Fibroblast of mammary gland (primary cell): ENCODE measurements at places on chromosomes 13 and 19.
A peak's percentile ranks its signal among the peaks of the same experiment; 100 is the strongest.

- no peak for DNase-seq
Measured at GRCh38 chr13:108193806-108194205, 21.5 kb downstream of the LIG4 start.

GRCh38 chr13:43516401-43516833 is 270.4 kb downstream of the ENOX1 start:
- peak; percentile 90 for DNase-seq

- no peak for DNase-seq
Measured at GRCh38 chr19:51485960-51486660, 7.8 kb downstream of the CEACAM18 start.

DNA sequence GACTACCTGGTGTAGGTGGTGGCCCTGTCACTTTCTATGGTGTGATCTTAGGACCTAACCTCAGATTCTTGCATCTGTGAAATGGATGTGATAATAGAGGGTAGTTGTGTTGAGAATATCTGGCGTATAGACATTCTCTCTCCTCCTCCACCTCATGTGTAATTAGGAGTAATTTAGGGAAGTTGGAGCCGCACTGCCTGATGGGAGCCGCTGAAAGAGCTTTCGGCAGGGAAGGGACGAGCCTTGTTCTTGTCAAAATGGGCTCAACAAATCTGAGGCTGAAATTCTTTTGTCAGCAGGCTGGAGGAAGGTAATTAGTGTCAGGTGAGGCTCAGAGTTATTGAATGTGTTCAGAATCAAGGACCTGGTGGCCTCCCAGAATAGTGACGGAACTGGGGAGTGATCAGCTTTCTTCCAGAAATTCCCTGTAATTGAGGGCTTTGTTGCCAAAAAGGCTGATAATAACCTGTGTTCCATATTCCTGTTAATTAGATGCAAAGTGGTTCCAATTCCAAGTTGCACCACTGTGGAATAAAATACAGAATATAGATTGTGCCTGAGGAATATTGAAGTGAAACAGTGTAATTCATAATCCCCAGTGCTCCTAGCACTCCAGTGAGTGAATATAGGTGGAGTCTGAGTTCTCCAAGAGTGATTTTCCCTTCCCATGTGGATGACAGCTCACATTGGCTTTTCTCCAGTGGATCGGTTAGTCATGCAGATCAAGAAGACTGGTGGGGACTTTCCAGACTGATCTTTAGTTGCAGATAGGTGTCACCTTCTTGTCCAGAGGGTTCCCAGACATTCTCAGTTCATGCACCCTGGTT is 47.5 kb downstream of the SPATA13 start:
- peak; percentile 95 for DNase-seq

GRCh38 chr13:95713651-95714050 is 36.7 kb downstream of the DNAJC3 start:
- peak; percentile 45 for DNase-seq

DNA sequence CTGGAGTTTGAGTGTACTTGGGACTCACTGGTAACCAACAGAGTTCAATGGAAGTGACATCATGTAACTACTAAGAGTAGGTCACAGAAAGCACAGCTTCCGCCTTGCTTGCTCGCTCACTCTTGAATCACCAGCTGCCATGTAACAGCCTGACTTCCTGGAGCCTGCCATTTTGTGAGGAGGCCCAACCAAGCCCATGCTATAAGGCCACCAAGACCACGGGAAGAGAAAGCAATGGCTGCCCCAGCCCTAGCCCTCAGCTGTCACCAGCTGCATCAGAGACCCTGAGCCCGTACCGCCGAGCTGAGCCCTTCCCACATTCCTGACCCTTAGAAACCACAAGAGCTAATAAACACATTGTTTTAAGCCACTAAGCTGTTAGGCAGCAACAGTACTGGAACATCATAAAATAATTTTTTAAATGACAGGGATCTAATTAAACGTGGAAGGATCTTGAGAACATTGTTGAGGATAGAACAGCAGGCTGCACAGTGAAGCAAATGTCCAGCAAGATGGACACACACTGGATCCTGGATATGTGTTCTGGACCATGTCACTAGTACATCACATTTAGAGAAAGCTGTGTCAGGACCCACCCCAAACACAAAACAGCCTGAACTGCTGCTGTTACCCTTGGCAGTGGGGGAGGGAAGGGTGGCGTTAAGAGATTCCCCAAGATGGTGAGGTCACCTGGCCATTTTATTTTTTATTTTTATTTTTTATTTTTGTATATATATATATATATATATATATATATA is 21.7 kb upstream of the LDLR start:
- DNase-seq: peak; percentile 53

GRCh38 chr19:35063940-35064818 is 22.7 kb downstream of the HPN start:
- DNase-seq: peak; percentile 77

GRCh38 chr13:89695343-89696257 is 1651.9 kb upstream of the MIR17HG start:
- peak; percentile 34 for DNase-seq

DNA sequence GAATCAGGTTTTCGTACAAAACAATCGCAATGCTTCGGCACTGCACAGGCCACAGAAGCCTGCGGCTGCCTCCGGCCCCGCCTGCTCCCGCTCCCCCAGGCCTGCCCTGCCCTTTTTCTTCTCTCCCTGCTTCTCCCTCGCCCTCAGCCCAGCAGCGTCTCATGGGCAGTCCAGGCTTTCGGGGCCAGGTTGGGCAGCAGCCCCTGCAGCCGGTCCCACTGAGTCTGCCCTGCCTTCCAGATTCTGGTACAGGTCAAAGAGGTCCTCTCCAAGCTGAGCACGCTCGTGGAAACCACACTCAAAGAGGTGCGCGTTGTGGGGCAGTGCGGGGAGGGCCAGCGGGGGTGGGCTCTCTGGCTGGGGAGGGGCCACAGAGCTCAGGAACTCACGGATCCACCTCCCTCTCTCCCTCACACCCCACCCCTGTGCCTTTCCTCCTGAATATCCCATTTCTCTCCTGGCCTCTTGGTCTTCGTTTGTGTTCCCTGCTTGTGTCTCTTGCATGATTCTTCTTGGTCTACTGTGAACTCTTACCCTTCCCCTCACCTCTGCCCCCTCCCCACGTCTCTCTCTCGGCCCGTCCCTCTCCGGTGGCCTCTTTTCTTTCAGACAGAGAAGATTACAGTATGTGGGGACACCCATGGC is 30.1 kb downstream of the CCDC8 start:
- no peak for DNase-seq

- DNase-seq: peak; percentile 47
Measured at GRCh38 chr19:54030895-54031586, 32.7 kb downstream of the VSTM1 start.

DNA sequence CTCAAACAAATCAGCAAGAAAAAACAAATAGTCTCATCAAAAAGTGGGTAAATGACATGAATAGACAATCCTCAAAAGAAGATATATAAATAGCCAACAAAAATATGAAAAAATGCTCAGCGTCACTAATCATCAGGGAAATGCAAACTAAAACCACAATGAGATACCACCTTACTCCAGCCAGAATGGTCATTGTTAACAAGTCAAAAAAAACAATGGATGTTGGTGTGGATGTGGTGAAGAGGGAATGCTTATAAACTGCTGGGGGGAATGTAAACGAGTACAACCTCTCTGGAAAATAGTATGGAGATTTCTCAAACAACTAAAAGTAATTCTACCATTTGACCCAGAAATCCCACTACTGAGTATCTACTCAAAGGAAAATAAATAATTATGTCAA is 239.2 kb upstream of the RFC3 start:
- no peak for DNase-seq

DNA sequence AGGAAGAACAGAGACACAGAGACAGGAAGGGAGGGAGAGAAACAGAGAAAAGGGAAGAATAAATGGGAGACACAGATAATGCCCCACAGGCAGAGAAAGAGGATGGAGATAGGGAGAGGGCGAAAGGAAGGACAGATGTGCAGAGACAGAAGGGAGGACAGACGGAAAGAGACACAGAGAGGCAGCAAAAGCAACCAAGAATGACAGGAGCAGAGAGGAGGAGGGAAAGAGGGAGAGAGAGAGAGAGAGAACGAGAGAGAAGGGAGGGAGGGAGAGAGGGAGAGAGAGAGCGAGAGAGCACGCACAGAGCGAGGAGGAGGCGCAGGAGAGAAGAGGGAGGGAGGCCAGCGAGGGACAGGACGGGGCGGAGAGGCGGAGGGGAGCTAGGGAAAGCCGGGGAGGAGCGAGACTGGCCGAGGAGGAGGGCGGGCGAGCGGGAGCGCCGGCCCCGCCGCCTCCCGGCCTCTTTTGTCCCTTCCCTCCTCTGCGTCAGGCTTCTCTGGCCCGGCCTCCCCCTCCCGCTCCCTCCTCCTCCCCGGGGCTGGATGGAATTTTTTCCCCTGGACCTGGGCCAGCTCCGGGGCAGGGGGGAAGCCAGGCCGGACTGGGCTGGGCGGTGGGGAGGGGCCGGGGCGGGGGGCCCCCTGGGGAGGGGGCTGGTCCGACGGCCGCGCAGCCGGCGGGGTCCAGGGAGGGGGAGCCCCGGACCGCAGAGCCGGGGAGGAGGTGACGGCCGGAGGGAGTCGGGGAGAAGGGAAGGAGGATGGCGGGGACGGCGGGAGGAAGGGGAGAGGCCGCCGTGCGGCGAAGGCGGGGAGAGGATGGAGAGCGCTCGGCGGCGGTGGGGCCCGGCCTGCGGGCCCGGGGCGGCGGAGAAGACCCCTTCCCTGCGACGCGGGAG is 4.2 kb upstream of the SPACA6 start:
- DNase-seq: peak; percentile 92

DNA sequence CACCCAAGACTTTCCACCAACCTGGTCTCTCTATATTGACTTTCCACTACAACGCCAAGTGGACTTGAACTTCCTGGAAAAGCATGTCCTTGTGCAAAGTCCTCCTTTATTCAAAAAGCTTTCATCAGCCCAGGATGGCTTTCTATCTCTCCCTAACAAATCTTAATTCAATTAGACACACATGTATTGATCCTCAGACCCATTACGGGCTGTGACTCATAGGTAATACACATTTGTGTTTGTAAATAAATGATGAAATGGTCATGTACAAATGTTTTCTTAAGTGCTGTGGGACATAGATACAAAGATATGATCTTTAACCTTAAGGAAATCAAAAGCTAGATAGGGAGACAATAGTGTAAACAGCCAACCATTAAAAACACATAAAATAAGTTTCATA is 1189.7 kb downstream of the EFNB2 start:
- DNase-seq: no peak

- peak; percentile 8 for DNase-seq
Measured at GRCh38 chr13:53064731-53065130, 36.1 kb downstream of the OLFM4 start.

DNA sequence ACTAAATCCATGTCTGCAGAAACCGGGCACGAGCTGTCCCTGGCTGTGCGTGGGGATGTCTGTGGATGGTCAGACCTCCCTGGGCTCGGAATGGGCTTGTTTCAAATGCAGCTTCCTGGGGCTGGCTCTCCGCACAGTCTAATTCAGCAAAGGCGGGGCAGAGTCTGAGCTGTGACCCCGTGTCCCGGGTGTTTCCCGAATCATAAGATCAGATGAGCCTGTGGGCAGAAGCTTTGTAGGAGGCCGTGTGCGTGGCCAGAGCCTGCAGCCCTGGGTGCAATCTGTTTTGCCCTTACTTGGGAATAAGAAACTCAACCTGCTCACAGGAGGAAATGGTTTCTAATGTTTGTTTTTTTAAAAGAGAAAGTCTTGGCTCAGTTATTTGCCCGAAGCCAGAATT is 13.9 kb upstream of the GNA11 start:
- no peak for DNase-seq
